ENCODE measurements at places on chromosomes 11 and 22.

- DNase-seq, result no peak
These were observed 8.9 kb downstream of the HPS4 start for GRCh38 chr22:26474682-26475081.

DNA sequence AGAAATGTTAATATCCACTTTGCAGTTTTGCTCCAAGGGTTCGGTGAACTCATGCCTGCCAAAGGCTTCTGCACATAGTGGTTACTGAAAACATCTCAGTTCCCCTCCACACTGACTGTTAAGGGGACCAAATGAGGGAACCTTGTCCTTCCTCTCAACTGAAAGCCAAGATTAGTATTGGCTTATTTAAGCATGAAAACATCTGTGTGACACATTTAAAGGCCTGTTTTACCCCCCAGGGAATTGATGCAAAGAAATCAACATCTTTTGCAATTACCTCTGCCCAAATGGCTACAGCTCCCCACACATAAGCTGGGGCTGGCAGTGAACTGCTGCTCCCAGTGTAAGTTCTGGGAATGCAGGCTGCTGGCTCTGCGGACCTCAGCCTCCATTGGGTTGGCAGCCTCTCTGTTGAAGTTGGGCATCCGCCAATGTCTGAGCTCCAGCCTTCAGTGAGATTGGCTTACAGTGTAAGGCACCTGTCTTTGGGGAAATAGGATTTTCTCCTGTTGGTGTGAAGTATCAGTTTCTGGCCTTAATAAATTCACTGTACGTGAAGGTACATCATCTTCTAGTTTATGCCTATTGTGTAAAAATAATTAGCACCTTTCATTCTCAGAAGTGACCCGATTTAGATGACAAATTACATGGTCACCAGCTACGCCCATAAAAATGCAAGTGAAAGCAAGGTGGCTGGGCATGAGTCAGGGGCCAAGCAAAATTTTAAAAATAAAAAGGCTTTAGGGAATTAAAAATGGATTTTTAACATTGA lies 213.4 kb upstream of the SYN3 start:
- no peak for DNase-seq

- DNase-seq, result no peak
These were observed 1025.2 kb downstream of the TBC1D22A start for GRCh38 chr22:47787501-47788227.

- DNase-seq, result no peak
These were observed 87.2 kb downstream of the PDHX start for GRCh38 chr11:35003658-35004057.

DNA sequence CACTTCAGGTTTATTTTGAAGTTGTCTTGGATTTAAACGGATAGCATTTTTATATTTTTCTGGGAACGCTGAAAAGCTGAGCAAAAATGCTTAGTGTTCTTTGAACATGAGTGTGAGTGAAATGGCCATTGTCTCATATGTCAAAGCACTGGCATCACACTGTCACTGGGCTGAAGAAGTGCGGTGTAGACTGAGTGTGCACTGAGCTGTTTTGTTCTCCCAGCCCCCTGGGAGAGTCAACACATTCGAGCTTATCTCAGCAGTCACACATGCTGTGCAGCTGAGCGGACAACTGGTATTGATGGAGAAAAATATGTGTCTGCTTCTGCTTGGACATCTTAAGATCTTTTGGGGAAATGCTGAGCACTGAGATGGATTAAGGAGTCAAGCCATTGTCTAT lies 90.8 kb downstream of the TECTA start:
- no peak for DNase-seq

GRCh38 chr11:67680696-67681470 lies 6.5 kb upstream of the ALDH3B2 start:
- DNase-seq, result no peak

DNA sequence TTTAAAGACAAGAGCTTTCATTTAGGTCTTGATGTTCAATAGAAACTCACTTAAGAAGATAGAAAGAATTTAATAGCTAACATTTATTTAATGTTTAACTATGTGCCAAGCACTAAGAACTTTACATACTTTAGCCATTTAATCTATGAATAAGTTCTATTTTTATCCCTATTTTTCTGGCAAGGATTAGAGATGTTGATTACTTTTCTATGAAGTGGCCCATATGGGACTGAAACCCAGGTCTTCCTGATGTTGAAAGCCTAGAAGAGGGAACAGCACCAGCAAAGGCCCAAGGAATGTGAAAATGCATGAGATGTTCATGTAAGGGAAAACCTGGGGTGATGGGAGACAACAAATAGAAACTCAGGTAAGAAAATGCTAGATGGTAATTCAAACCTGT lies 15.4 kb upstream of the TBCEL start:
- no peak for DNase-seq

DNA sequence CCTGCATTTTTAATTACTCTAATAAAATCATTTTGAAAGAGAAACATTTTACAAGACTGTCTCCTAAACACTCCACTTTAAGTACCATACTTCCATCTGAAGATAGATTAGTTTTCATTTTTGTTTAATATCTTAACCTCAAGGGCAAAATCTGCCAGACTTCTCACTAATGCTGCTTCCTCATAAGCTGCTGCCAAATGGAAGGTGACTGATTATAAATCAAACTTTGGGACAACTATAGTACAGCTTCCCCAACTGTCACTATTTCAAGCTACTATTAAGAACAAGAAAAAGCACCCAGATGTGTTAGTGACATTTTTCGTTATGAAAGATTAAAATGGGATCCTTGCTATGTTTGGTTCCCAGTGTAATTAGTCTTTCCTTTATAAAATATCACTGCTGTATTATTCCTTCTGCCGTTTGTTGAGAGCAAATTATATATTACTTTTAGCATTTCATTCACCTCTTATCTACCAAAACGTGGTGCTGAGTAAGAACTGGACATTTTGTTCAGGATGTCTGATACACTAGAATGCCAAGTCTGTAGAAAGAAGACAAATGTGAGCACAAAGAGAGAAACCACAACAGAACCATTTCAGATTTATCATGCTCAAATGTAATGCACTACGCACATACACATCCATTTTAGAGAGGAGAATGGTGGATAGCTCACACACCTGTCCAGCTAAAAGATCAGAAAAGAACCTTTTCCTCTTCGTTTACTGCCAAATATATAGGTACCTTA lies 312.2 kb upstream of the C11orf87 start:
- DNase-seq, result no peak

GRCh38 chr11:85257837-85258236 lies 369.3 kb downstream of the DLG2 start:
- DNase-seq, result no peak

DNA sequence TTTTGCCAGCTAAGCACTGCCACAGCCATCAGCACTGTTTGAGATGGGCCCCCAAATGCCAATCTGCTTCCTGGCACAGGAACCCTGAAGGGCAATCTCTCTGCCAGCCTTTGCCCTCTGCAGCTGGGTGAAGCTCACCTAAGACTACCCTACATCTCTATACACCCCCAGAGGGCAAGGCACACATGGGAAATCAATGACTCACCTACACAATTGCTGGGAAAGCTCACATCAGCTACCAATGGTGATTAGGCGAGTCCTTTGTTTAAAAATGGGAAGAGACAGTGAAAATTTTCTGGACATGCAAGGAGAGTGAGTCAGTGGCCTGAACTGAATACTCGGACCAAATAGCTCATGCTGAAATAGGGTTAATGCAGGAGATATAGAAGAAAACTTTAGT lies 12.6 kb upstream of the PRDM11 start:
- no peak for DNase-seq

GRCh38 chr11:59847626-59848025 lies 2.3 kb upstream of the CBLIF start:
- DNase-seq, result no peak

DNA sequence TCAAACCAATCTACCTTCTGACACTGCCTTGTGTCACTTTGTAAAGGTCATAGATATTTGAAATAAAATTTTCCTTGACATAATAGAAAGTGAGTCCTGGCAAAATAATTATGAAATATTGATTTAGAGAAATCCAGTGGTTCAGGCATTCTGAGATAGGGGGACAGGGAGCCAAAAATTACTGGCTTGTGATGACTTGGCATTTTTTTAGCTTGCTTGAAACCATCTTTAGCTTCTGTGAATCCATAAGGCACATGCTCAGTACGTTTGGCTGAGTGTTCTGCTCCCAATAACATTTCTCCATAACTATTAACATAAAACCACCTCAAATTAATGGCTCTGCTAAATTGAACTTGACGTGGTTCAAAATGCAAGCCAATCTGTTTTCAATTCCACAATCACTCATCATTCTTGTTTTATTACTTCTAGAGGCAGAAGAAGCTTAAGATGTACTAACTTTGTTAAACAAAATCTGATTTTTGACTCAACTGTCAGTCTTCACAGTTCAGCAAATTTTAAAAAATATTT lies 209.0 kb downstream of the LRRC4C start:
- DNase-seq, result no peak

DNA sequence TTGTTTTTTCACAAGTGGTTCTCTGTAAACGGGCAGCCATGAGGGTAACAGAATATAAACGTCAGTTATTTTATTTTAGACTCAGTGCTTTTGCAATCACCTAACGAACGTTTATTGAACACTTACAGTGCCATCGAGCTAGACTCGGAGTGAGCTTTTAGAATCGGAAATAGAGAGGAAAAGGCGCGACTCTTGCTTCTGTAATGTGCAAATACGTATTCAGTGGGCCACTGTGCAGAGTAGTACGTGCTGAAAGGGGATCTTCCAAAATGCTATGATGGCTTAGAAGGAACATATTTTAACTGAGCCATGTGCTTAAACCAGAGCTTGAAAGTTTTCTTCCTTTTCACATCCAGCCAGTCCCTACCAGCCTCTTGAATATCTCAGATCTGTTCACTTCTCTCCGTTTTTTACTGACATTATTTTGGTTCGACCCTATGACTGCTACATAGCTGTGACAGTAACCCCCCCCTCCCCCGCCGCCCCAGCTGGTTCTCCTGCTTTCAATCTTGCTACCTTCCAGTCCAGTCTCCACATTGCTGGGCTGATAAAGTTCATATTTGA lies 468 bp downstream of the DDIAS start:
- no peak for DNase-seq

- DNase-seq, result no peak
These were observed 45.2 kb downstream of the SYN3 start for GRCh38 chr22:33012833-33013450.

GRCh38 chr11:125451400-125452124 lies 44.5 kb downstream of the FEZ1 start:
- no peak for DNase-seq

GRCh38 chr11:8202516-8203413 lies 33.9 kb upstream of the RIC3 start:
- no peak for DNase-seq

DNA sequence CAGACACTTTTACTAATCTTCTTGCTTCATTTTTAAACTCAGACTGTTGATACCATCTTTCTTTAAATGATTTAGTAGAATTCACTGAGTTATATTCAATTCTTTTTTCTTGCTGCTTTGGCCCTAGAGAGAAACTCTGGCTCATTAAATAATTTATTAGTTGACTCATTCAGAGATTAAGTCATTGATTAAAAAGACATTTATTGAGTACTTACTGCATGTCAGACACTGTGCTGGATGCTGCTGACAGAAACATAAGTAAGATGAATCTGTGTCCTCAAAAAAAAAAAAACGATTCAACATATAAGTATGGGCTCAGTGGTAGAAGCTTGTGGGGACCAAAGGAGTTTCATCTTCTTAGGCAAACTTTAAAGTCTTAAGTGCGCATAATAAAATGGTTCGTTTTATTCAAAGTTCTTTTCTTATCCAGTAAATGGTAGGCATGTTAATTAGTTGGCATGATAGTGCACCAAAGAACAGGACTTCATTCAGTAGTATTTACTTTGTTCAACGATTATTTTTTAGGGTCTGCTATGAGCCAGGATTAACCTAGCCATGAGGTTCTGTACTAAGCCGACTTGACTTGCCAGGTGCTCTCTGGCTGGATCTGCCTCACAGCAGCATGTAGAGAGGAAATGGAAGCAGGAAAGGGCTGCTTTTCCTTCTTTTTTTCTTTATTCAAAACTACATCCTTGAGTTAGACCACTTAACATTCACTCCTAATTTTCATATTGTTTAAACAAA lies 281.0 kb upstream of the CTSC start:
- no peak for DNase-seq

GRCh38 chr11:12174477-12175143 lies 64.2 kb downstream of the MICAL2 start:
- no peak for DNase-seq

DNA sequence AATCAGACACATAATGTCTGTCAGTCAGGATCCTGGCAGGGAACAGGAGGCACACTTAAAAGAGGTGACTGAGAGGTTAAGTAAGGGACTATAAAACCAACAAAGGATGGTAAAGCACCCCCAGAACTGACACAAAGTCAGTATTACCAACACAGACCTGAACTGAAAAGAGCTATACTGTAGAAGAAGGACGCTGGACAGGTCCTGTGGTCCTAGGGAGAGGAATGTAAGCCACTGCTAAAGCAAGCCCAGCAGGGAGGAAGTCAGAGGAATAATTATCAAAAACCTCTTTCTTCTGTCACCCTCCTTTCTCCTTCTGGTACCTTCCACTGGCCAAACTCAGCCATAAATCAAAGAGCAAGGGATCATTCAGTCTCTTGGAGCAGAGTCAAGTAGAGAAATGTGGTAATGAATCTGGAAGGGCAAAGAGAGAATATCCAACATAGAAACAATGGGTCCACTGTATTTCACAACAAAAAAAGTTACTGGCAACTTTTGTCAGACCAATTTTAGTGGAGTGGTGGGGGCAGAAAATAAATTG lies 33.4 kb upstream of the ANGPTL5 start:
- DNase-seq, result no peak

GRCh38 chr11:35375332-35376117 lies 43.8 kb downstream of the SLC1A2 start:
- DNase-seq, result no peak

DNA sequence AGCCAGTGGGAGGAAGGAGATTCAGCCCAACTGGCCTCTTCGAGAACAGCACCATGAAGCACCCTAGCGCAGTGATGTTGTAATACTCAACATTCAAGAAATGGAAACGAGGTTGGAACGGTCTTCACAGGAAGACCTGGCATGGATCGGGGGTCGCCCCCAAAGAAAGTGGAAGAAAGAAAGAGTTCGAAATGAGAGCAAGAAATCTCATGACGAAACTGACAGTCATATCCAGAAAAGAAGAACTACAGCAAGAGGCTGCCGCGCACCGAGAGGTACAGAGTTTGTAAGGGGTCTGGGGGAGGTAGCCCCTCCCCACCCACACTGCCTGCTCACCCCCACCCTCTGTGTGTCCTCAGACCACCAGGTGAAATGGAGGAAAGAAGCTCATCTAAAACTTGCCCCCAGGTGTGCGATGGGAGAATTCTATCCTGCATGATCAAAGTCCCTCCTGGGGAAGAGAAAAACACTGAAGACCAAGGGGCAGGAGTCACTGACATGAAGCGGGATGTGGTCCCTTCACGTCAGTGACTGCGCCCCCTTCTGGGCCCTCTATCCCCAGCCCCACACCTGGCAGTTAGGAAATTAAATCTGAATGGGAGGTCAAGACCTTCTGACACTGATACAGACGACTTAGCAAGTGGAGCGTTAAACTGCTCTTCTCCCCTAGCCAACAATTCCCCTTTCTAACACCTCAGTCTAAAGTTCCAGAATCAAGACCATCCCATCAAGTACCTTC lies 52.9 kb upstream of the SPATA19 start:
- no peak for DNase-seq

Data from activated CD4-positive, alpha-beta T cell treated with anti-CD3 and anti-CD28 coated beads for 24 hours (primary cell).